ENCODE measurements at places on chromosomes 2 and 18.

- no peak for DNase-seq
These were observed 276.0 kb upstream of the REV1 start for GRCh38 chr2:99765731-99766318.

DNA sequence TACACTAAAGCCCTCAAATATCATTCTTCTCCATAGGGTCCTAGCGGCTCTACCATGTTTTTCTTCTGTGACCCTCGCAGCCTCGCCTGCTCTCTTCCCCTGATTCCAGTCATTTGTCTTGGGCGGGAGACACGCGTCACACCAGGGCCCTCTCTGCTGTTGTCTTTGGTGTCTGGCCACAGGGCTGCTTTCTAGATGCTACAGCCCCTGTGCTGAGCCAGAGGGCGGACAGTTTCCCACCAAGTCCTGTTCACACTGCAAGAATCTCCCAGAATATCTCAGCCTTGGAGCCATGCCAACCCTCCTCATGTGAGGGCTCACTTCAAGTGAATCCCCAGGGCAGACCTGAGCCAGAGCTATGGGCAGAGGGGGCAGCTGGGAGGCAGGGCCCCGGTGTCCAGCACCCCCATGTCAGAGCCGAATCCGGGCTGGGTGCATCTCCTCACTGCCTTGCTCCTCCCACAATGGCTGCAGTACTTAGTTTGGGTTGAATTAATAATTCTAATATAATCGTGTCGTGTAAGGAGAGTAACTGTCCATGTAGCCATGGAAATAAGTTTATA lies 42.1 kb downstream of the DIPK1C start:
- no peak for DNase-seq

DNA sequence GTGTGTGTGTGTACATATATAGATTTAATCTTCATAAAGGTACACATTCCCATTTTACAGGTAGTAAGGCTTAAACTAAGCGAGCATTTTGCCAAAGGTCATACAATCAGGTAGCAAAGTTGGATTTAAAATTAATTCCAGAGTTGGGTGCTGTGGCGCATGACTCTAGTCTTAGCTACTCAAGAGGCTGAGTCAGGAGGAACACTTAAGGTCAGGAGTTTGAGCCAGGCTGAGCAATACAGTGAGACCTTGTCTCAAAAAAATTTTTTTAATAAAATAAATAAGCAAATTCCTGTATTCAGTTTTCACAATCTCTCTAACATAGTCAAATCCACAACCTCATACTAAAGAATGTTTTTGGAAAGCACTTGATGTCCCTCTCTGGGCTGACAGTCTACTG lies 111.5 kb upstream of the LDLRAD4 start:
- no peak for DNase-seq

DNA sequence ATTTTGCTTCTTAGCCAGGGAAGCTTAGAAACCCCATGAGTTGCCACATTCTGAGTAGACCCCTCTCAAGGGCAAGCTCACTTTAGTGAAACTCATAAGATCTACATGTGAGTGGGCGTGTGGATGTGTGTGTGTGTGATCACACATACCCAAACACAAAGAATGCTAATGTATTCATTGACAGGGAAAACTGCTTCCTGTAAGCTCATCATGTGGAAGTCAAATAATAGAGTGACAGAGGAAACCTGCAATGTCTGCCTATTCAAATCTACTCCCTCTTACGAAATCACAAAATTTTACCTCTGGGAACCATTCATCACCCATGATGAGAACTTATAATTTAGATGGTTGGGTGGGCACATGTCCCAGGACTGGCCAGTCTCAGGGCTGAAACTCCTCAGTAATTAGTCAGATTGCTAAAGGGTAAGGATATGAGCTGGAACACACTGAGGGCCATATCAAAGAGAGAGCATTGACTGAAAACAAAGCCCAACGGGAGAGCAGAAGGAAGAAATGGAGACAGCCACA lies 94.5 kb upstream of the CCDC150 start:
- DNase-seq, result no peak

- DNase-seq, result no peak
These were observed 54.7 kb upstream of the CAB39 start for GRCh38 chr2:230657906-230658305.

DNA sequence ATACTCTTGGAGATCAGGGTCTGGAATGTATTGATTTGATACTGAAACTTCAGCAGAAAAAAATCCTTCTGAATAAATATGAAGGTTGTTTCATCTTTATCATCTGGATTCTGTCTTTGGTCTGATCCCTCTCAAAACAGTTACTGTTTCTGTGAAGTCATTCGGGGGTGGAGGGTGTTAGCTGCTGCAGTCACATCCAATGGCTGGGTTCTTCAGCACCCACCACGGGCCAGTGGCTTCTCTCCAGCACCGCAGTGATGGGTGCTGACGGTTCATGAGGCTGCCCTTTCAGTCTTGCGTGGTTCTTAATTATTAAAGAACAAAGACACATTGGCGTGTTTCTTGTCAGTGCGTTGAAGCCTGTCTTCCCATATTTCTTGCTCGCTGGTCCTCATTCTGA lies 148.0 kb downstream of the LDLRAD4 start:
- DNase-seq, result no peak
